Activated T-helper 2 cell treated with anti-CD3 and anti-CD28 coated beads, Interferon-gamma antibody, Interleukin-2, Interleukin-4, amounts not matched to agents 10 μg/mL and 5 μg/mL and 100 μg/mL, durations not matched to agents 14 hours and 24 hours and 36 hours (primary cell): ENCODE measurements at places on chromosomes 1 and 21. TPM values are rescaled to one million over a fixed set of nuclear protein-coding genes. Genes with fewer than 3 reads are reported as not detected.

- H3K27me3 ChIP-seq: no peaks in the 10 kb centered on the region
- no peak overlapping the region for H3K27ac ChIP-seq
Observed at GRCh38 chr1:12400027-12400693, 170.3 kb downstream of the VPS13D start.

G0S2 gene
- 49.3 and 49.4 TPM in 2 replicates for total RNA-seq

DNA sequence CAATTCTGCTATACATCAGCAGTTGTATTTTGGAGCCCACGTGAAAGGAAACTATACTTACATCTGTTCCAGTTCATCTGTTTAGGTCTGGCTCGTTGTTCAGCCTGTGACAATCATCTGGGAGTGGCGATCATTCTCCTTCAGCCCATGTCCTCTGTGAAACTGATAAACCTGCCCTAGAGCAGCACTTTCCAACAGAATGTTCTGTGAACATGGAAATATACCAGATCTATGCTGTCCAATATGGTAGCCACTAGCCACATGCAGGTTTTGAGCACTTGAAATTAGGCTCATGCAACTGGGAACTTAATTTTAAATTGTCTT is 24.5 kb upstream of the COQ8A start:
- no peaks in the 10 kb centered on the region for H3K27me3 ChIP-seq
- peak overlapping the region; percentile 24 for H3K27ac ChIP-seq
- H3K36me3 ChIP-seq: no peaks in the 10 kb centered on the region
- peaks cover 17% of the 10 kb centered on the region for H3K4me1 ChIP-seq
- DNase-seq: no peak

DNA sequence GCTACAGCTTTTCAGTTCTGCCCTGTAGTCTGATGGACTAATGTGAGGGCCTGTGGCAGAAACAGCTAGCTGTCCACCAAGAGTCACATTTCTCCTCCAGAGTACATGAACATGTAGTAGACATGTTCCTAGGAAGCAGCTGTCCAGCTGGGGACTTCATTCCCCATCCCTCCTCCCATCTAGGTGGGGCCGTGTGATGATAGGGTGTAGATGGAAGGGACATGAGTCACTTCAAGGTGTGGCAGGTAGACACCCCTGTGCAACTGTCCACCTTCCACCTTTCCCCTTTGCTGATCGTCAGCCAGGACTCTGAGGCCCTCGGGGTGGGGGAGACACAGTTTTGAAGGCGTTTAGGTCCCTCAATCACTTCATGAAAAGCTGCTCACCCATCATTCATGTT is 3.6 kb upstream of the RD3 start:
- DNase-seq: no peak
- H3K27ac ChIP-seq: no peak overlapping the region
- peaks cover 10% of the 10 kb centered on the region for H3K4me1 ChIP-seq
- no peaks in the 10 kb centered on the region for H3K36me3 ChIP-seq
- no peak overlapping the region for H3K4me3 ChIP-seq

DNA sequence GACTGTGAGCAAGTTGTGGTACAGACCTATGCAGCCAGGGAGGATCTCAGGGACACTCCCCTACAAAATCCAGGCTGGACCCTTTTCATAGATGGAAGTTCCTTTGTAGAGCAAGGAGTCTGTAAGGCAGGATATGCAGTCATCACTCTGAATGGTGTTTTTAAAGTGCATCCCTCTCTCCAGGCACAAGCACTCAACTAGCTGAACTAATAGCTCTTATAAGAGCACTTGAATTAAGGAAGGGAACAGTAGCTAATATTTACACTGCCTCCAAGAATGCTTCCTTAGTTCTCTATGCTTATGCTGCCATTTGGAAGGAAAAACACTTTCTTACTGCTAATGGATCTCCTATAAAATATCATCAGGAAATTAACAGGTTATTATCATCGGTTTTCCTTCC is 27.0 kb upstream of the SMYD3 start:
- no peaks in the 10 kb centered on the region for H3K4me1 ChIP-seq
- no peaks in the 10 kb centered on the region for H3K36me3 ChIP-seq
- H3K27me3 ChIP-seq: no peaks in the 10 kb centered on the region
- no peak overlapping the region for H3K4me3 ChIP-seq

DNA sequence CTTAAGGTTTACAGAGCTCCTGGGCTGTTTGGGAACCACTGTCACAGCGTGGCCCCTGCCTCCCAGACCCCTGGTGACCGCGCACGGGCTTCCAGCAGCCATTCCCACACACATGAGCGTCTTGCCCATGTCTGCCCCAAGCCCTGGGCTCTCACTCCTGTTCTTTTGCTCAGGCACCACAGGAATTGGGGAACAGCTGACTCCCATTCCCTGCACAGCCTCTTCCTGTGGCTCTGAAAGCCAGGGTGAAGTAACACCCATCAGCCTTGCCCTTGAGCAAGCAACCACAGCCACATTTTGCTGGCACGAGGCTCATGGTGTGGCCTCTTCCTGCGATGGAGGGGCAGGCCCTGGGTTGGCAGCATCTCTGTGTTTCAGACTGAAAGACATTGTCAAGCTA is 14.3 kb upstream of the GPR157 start:
- H3K27me3 ChIP-seq: no peaks in the 10 kb centered on the region
- no peaks in the 10 kb centered on the region for H3K36me3 ChIP-seq
- no peak overlapping the region for H3K4me3 ChIP-seq

TIPRL gene
- total RNA-seq: 59.9 and 63.4 TPM in 2 replicates

DNA sequence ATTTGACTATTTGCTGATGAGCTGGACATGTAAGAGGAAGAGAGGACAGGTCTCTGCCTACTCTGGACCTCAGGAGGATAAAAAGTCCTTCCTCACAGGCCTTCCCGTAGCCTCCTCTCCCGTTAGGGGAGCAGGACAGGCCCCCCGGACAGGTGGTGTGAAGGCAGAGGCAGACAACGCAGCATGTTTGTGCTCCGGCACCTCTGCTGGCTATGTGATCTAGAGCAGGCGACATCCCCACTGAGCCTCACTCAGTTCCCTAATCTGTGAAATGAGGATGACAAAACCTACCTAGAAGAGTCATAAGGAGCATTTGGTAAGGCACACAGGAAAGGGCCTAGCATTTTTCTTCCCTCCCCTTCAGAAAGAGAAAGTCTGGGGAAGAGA is 34.8 kb downstream of the KIAA1614 start:
- no peaks in the 10 kb centered on the region for H3K27me3 ChIP-seq
- no peak for DNase-seq
- H3K4me3 ChIP-seq: no peak overlapping the region
- peaks cover 11% of the 10 kb centered on the region for H3K4me1 ChIP-seq
- peaks cover 39% of the 10 kb centered on the region for H3K36me3 ChIP-seq

DNA sequence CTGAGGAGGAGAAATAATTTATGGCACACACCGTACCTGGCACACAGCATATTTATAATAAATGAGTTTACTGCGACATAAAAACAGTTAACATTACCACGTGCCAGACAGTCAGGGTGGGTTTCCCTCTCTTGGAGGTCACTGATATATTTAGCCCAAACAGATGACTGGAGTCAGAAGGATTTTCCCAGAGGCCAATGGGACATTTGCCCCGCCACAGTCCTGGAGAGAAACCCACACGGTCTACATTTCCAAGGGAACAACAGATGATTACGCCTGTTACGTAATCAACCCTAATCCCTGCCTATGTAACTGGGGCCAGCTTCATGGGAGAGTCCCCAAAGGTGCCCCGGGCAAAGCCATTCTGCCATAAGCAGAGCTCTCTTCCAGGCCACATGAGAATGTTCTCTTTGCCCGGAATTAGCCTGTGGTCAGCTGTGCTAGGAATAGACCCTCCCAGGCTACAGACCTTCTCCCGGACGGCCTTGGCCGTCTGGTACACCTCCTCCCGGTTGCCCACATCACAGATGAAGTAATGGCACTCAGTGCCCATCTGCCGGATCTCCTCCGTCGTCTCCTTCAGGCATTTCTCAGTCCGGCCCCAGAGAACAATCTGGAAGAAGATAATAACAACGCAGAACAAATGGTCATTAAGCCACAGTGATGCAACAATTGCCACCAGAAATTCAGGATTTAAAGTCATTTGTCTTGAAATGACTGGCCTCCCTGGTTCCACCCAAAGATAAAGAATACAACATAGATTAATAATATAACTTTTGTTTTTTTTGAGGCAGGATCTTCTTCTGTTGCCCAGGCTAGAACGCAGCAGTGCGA is 37.7 kb downstream of the DHRS3 start:
- H3K27ac ChIP-seq: no peak overlapping the region
- DNase-seq: no peak
- H3K27me3 ChIP-seq: no peaks in the 10 kb centered on the region

PGM1 gene
- total RNA-seq: 61.8 and 62.0 TPM in 2 replicates

DNA sequence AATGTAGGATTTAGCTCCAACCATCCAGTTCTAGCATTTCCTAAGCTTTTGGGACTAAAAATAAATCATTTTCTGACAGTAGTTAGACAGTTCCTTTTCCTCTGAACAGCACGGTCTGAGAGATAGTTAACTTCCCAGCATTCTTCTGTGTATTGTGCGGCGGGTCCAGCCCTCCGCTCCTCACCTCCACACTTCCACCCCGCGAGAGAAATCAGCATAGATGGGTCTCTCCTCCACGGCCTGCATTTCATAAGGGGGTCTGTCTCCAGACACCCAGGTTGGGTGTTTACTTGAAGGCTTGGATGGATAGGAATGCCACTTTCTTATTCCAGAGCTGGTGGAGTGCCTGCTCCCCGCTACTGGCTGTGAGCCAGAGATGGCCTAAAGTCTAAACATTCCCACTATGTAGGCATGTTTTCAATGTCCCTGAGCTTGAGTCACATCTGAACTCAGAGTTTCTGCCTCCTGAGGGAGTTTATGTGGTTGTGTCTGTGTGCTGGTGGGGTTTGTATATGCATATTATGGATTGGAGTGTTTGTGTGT is 38.0 kb upstream of the PPP2R5A start:
- no peaks in the 10 kb centered on the region for H3K27me3 ChIP-seq
- DNase-seq: no peak
- H3K4me3 ChIP-seq: no peak overlapping the region
- peaks cover 3% of the 10 kb centered on the region for H3K36me3 ChIP-seq
- H3K27ac ChIP-seq: no peak overlapping the region

LHX8 gene
- not detected in 2 replicates for total RNA-seq

NGF gene
- total RNA-seq: not detected in 2 replicates

GRCh38 chr1:27350663-27351540 is 9.1 kb downstream of the SYTL1 start:
- no peak for DNase-seq
- H3K36me3 ChIP-seq: peaks cover 36% of the 10 kb centered on the region

- H3K36me3 ChIP-seq: peaks cover 12% of the 10 kb centered on the region
- H3K27ac ChIP-seq: peak within 1 kb of the TSS; percentile 99
- H3K27me3 ChIP-seq: no peaks in the 10 kb centered on the region
- H3K4me3 ChIP-seq: peak within 1 kb of the TSS; percentile 97
- DNase-seq: peak; percentile 96
Observed at GRCh38 chr1:27489973-27490741, at the start of gene WASF2. WASF2 (minus strand) TSS chr1:27490167; CDS start chr1:27428890, 61,277 bp downstream.

- DNase-seq: no peak
- no peak overlapping the region for H3K27ac ChIP-seq
- no peaks in the 10 kb centered on the region for H3K27me3 ChIP-seq
- no peaks in the 10 kb centered on the region for H3K4me1 ChIP-seq
- H3K36me3 ChIP-seq: no peaks in the 10 kb centered on the region
- no peak overlapping the region for H3K4me3 ChIP-seq
Observed at GRCh38 chr1:187032982-187033692, 204.4 kb downstream of the PLA2G4A start.

ZMYND12 gene
- 0.11 and 0.28 TPM in 2 replicates for total RNA-seq

- no peak overlapping the region for H3K27ac ChIP-seq
- no peaks in the 10 kb centered on the region for H3K27me3 ChIP-seq
- H3K4me3 ChIP-seq: no peak overlapping the region
- no peaks in the 10 kb centered on the region for H3K36me3 ChIP-seq
Observed at GRCh38 chr1:116948046-116948445, 38.3 kb downstream of the PTGFRN start.

DNA sequence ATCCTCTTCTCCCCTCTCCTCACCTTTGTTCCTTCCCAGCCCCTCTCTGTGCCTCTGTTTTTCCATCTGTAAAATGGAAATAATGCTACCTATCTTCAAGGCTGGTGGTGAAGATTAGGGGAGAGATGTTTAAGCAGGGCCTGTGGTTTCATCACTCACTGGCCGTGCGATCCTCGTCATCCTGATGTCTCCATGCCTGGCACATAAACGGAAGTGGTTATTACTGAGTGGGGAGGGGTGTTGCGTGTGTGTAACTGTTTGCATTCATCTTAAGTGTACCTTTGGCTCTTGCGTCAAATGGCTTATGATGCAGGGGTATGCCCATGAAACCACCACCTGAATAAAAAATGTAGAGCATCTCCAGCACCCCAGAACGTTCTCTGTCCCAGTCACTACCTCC is 17.2 kb upstream of the C1QA start:
- peaks cover 2% of the 10 kb centered on the region for H3K27me3 ChIP-seq
- H3K27ac ChIP-seq: no peak overlapping the region
- DNase-seq: no peak
- peaks cover 1% of the 10 kb centered on the region for H3K4me1 ChIP-seq

- no peak overlapping the region for H3K27ac ChIP-seq
- no peak overlapping the region for H3K4me3 ChIP-seq
- no peaks in the 10 kb centered on the region for H3K36me3 ChIP-seq
- H3K4me1 ChIP-seq: no peaks in the 10 kb centered on the region
Observed at GRCh38 chr1:170806961-170807360, 128.4 kb upstream of the MROH9 start.

CLDN14 gene
- total RNA-seq: 0.39 TPM in 1 of 2 replicates, not detected in the other

DNA sequence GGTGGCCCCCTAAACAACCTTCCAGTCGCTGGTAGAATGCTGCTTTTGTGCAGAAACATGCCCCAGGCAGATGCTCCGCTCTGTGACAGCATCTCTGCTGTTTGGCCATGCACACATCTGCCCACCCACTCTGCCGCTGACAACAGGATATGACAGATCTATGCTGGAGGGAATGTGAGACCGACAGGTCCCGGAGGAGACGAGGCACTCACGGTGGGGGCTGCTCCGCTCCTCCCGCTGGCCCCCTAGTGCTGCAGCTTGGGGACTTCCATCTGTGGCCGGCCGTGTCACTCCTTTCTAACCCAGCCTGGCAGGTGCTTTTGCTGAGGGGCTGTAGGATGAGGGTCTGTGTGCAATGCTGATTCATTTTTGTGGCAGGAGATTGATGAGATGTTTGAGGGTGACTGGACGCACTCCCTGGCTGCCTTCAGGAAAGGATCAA is 49.1 kb upstream of the DMRTB1 start:
- peaks cover 53% of the 10 kb centered on the region for H3K4me1 ChIP-seq
- H3K27ac ChIP-seq: peak overlapping the region; percentile 71
- no peaks in the 10 kb centered on the region for H3K27me3 ChIP-seq

GRCh38 chr1:109643385-109644230 is 12.3 kb upstream of the GSTM4 start:
- H3K36me3 ChIP-seq: no peaks in the 10 kb centered on the region
- H3K27me3 ChIP-seq: peaks cover 4% of the 10 kb centered on the region
- peaks cover 22% of the 10 kb centered on the region for H3K4me1 ChIP-seq
- peak; percentile 81 for DNase-seq
- no peak overlapping the region for H3K4me3 ChIP-seq
- H3K27ac ChIP-seq: no peak overlapping the region

GRCh38 chr1:26162220-26162709 is 3.4 kb downstream of the FAM110D start:
- peak overlapping the region; percentile 55 for H3K4me3 ChIP-seq
- no peaks in the 10 kb centered on the region for H3K36me3 ChIP-seq
- no peak for DNase-seq
- peaks cover 16% of the 10 kb centered on the region for H3K4me1 ChIP-seq
- H3K27ac ChIP-seq: no peak overlapping the region

- no peak overlapping the region for H3K27ac ChIP-seq
- no peak overlapping the region for H3K4me3 ChIP-seq
- H3K4me1 ChIP-seq: no peaks in the 10 kb centered on the region
- DNase-seq: no peak
- H3K36me3 ChIP-seq: no peaks in the 10 kb centered on the region
- peaks cover 7% of the 10 kb centered on the region for H3K27me3 ChIP-seq
Observed at GRCh38 chr1:17904290-17904689, 149.2 kb downstream of the ACTL8 start.

TRIM58 gene
- total RNA-seq: 0.30 and 0.48 TPM in 2 replicates

- no peak overlapping the region for H3K4me3 ChIP-seq
- peak; percentile 39 for DNase-seq
- no peak overlapping the region for H3K27ac ChIP-seq
- peaks cover 8% of the 10 kb centered on the region for H3K27me3 ChIP-seq
- no peaks in the 10 kb centered on the region for H3K36me3 ChIP-seq
Observed at GRCh38 chr21:28516991-28517592, 475.6 kb downstream of the LTN1 start.
